GM04504 (cell line): ENCODE measurements at places on chromosomes 4 and X.

DNA sequence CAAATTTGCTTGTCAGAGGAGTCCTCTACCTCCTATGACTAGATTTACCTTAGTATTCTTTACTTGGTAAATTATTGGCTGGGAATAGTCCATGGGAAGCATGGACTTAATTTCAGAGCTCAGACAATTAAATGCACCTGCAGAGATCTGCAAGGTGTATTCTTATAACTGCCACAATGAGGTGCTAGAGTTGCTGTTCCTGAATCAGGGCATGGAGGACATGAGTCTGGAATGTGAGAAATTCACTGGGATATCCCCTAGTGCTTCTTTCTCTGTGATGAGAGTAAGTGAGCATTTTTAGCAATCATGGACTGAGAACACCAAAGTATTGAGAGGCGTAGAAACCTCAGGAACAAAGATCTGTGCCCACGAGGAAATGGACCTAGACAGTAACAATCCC, 32.9 kb upstream of the GRID2 start:
- DNase-seq, result no peak

GRCh38 chrX:153667281-153667955, 6.2 kb downstream of the PNCK start:
- no peak for DNase-seq

DNA sequence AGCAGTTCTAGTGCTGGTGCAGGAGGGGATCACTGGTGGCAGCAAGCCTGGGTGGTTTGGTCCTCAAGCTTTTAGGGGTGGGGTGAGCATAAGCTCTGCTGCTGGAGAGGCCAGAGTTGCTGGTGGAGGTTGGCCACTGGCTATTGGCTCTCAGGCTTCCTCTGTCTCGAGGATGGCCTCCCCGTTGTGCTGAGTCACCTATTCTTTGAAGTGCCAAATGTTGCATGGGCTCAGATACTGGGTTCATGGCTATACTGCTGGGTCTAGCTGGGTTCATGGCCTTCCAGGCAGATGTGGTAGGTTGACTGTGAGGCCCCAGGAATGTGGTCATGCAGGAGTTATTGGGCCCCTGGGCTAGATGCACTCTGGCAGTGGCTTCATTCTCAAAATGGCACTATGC, 466.3 kb downstream of the NAF1 start:
- no peak for DNase-seq

DNA sequence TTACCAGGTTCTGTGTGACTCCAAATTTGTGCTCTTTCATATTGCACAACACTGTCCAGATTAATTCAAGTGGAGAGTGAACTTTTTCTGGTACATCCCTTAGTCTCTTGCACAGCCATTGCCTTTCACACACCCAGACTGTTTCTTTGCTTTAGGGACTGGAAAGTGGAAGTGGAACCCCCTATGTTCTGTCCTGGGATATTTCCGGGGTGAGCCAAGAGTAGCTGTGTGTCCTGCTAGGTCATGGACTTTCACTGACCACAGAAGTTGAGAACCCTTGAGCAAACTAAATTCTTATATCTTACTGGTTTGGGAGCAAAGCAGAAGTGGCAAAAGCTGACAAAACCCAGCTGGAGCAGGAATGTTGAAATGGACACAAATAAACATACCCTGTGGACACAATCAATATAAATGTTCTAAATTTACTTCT, 10.3 kb upstream of the VSIG4 start:
- DNase-seq, result no peak

GRCh38 chrX:39452401-39452800, 645.4 kb downstream of the BCOR start:
- DNase-seq, result no peak

DNA sequence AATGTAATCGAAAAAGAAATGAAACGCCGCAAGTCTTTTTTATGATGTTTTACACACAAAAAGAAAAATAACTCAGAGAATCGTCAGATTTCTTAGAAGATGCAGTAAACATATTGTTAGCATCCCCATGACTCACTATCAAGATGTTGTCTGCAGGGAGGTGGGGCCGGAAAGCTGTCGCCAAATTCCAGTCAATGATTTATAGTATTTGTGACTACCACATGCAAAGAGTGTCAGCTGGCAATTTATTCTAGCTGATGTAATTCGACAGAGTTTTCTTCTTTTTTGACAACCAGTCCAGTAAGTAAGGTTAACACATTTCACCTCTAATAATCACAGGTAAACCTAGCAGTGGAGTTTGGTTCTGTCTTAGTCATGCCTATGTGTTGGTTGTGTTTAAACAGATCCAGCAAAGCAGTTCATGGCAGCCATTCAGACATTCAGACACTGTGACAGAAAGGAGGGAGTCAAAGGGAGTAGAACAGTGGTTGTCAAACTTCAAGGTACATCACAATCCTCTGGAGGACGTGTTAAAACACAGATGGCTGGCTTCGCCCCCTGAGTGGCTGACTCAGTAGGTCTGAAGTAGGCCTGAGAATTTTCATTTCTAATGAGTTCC, 19.8 kb upstream of the PPP1R2C start:
- DNase-seq, result no peak

GRCh38 chr4:25984796-25985195, 70.8 kb downstream of the SMIM20 start:
- no peak for DNase-seq
